ENCODE measurements at places on chromosomes 4 and X.

DNA sequence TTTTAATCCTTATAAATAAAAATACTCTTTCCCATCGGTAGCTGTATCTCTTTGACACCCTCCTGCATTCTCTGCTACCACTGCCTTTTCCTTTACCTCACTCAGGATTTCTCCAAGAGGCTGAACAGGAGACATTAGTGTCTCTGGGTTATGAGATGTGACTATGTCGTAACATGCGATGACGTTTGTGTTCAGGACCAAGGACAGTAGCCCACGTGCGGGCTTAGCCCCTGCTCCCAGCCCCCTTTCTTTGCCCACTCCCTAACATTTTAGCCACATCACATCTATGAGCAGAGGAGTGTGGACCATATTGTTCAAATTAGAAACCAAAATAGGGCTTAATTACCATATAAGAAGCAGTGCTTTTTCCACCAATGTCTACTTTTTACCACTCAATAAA lies 369.3 kb downstream of the FBXW7 start:
- no peaks in the 10 kb centered on the region for H3K27me3 ChIP-seq
- H3K36me3 ChIP-seq: no peaks in the 10 kb centered on the region
- H3K4me3 ChIP-seq: no peak overlapping the region
- DNase-seq: no peak

- no peak overlapping the region for H3K27ac ChIP-seq
- H3K4me1 ChIP-seq: no peaks in the 10 kb centered on the region
- no peak for DNase-seq
Observed at GRCh38 chr4:165740911-165741310, 132.1 kb upstream of the TLL1 start.

- H3K4me3 ChIP-seq: no peak overlapping the region
- H3K4me1 ChIP-seq: no peaks in the 10 kb centered on the region
- H3K27me3 ChIP-seq: no peaks in the 10 kb centered on the region
- no peaks in the 10 kb centered on the region for H3K36me3 ChIP-seq
- H3K27ac ChIP-seq: no peak overlapping the region
Observed at GRCh38 chr4:89486673-89487072, 179.1 kb upstream of the GPRIN3 start.

DNA sequence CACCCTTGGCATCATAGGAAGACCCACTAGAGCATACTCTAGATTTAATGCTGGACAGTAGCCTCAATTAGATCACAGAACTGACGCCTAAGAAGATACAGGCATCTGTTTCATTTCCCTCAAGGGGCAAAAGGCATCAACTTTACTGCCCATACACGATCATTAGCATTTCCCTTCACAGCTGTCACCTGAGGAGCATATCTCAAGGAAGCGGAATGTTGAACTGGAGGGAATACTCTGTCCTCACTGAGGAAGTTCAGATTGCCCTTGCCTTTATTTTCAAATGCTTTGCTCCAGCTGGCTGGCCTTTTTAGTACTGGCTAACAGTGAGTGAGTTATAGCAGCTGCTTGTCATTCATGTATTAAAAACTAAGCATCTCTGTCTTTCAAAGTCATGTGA lies 508.4 kb upstream of the GALNT7 start:
- H3K27ac ChIP-seq: no peak overlapping the region
- no peaks in the 10 kb centered on the region for H3K27me3 ChIP-seq
- H3K4me3 ChIP-seq: no peak overlapping the region
- no peaks in the 10 kb centered on the region for H3K36me3 ChIP-seq
- no peaks in the 10 kb centered on the region for H3K4me1 ChIP-seq

GRCh38 chr4:44908565-44908964 lies 182.2 kb upstream of the GNPDA2 start:
- H3K27me3 ChIP-seq: no peaks in the 10 kb centered on the region
- H3K4me3 ChIP-seq: no peak overlapping the region
- H3K36me3 ChIP-seq: no peaks in the 10 kb centered on the region

DNA sequence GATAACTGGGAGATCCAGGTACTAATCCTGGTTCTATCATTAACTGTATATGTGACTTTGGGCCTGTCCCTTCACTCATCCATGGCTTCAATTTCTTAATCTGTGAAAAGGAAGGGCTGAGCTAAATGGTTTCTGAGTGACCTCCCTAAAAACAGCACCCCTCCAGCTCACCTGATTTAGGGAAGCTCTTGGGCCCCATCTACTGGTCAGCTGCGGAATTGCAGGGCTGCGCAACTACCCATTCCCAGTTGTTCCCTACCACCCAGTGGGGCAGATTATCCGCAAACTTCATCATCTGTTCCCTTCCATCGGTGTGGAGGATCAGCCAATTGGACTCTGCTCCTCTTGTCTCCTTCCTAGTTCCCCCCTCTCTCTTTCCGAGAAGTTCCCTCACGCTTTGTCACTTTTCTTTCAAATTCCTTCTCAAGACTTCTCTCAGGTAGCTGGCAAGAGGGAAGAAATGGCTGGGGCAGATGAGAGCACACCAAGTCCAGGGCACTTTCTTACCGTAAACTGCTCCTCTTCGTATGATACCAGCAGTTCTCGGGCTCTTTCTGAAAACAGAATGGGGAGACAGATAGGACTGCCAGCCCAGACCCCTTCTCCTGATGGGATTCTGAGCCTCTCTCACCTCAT lies 5.8 kb downstream of the LAS1L start:
- no peak overlapping the region for H3K4me3 ChIP-seq
- no peaks in the 10 kb centered on the region for H3K27me3 ChIP-seq
- peaks cover 8% of the 10 kb centered on the region for H3K4me1 ChIP-seq

- no peaks in the 10 kb centered on the region for H3K36me3 ChIP-seq
- no peaks in the 10 kb centered on the region for H3K27me3 ChIP-seq
- no peak overlapping the region for H3K27ac ChIP-seq
- no peak overlapping the region for H3K4me3 ChIP-seq
- DNase-seq: no peak
Observed at GRCh38 chrX:110114260-110114776, 111.4 kb downstream of the TMEM164 start.

GRCh38 chr4:7472442-7473013 lies 37.8 kb upstream of the PSAPL1 start:
- no peak overlapping the region for H3K27ac ChIP-seq
- no peak overlapping the region for H3K4me3 ChIP-seq
- H3K27me3 ChIP-seq: no peaks in the 10 kb centered on the region
- H3K36me3 ChIP-seq: no peaks in the 10 kb centered on the region
- no peaks in the 10 kb centered on the region for H3K4me1 ChIP-seq

- no peak overlapping the region for H3K27ac ChIP-seq
- no peak overlapping the region for H3K4me3 ChIP-seq
- H3K36me3 ChIP-seq: no peaks in the 10 kb centered on the region
- H3K27me3 ChIP-seq: no peaks in the 10 kb centered on the region
- peaks cover 7% of the 10 kb centered on the region for H3K4me1 ChIP-seq
Observed at GRCh38 chr4:176339936-176340761, 20.4 kb downstream of the SPCS3 start.

All from Karpas-422 (cell line).